ENCODE measurements at places on chromosomes 2 and 18.

DNA sequence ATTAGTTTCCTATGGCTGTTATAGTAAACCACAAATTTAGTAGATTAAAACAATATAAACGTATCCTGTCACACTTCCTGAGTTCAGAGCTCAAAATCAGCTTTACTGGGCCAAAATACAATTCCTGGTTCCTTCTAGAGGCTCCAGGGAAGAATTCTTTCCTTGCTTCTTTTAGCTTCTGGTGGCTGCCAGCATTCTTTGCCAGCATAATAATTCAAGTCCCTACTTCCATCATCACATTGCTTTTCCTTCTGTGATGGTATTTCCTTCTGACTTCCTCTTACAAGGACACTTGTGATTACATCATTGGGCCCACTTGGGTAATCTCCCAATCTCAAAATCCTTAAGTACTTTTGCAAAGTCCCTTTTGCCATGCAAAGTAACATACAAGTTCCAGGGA, 40.6 kb downstream of the MOB4 start:
- DNase-seq: no peak

DNA sequence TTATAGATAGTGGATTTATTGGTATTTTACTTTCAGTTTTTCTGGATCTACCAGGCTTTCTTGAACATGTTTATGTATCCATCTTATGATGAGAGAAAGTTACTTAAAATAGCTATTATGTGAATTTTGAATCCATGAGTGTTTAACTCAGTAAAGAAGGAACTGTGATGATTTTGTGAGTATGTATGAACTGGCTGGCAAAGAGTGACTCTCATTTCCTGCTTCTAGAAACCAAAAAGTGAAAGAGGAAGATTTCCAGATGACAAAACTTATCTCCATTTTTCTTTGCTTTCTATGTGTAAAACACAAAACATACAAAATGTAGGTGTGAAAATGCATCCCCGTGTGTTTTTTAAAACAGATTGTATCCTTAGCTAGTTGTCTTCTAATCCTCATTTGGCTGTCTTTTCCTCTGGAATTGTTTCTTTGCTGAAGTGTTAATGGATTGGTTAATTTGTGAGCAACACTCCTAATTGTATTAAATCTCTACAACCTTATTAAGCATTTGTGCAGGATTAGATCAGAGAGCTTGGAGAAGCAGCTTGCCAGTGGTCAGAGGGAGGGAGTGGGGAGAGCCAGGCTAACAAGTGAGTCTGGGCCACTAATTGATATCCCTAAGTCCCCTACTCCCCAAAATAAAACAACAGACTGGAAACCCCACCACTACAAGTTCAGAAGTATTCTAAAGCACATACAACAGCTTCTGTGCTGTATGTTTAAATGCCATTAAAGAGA, 23.9 kb downstream of the PTPRM start:
- DNase-seq: no peak

DNA sequence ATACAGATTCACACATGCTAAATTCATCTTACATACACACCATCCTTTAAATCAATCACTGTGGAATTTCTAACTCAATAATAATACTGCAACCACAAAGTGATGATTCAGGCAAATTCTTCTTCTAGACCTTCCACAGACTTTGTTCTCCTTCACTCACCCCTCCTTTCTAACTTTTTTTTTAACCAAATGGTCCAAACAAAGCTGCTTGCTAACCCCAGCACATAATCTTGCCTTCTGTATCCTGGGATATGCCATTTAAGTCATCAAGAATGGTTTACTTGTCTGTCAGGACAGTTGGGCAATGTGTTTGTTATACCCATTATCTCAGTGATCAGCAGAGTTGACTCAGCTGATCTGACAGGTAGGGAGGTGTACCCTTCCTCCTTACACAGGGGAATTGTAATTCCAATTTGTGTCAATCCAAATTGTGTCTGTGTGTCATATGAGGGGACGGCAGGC, 10.0 kb downstream of the SLC40A1 start:
- DNase-seq: no peak

- DNase-seq: no peak
Measured at GRCh38 chr2:214966420-214966819, 156.9 kb upstream of the BARD1 start.

GRCh38 chr18:68803356-68803755, 5.5 kb downstream of the CCDC102B start:
- DNase-seq: no peak

- peak; percentile 27 for DNase-seq
Measured at GRCh38 chr2:170324640-170325046, 146.7 kb downstream of the MYO3B start.

GRCh38 chr2:235168174-235168979, 216.6 kb downstream of the SH3BP4 start:
- DNase-seq: no peak

GRCh38 chr2:209642146-209642820, 129.3 kb upstream of the UNC80 start:
- DNase-seq: no peak

- DNase-seq: no peak
Measured at GRCh38 chr2:159399716-159400415, 113.4 kb upstream of the WDSUB1 start.

All from putamen (tissue), 1 donor.